ENCODE measurements at places on chromosomes 2 and 18.

- DNase-seq, result no peak
Measured at GRCh38 chr2:233850745-233851144, 3.6 kb downstream of the HJURP start.

DNA sequence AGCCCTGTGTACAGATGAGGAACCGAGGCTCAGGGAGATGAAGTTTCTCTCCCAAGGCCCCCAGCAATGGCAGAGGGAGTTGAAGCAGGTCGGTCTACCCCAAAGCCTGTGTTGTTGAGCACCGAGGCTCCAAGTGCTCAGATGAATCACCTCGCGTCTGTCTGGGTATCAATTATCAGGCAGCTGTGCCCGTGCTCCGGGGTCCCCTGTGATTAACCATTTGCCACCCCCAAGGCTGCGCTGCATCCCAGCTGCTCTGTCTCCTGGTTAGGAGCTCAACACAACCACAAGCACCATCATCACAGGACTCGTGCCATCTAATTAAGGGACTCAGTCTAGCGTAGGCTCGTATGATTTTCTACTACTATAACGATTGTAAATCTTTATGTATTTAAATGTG lies 27.1 kb downstream of the LIPG start:
- no peak for DNase-seq

GRCh38 chr2:127355407-127356008 lies 32.3 kb downstream of the MAP3K2 start:
- no peak for DNase-seq

GRCh38 chr18:61831071-61831470 lies 61.7 kb downstream of the RNF152 start:
- DNase-seq, result no peak

GRCh38 chr2:176111309-176111663 lies 4.2 kb downstream of the HOXD11 start:
- DNase-seq, result no peak

GRCh38 chr2:200523158-200523557 lies 2.8 kb upstream of the SGO2 start:
- no peak for DNase-seq

DNA sequence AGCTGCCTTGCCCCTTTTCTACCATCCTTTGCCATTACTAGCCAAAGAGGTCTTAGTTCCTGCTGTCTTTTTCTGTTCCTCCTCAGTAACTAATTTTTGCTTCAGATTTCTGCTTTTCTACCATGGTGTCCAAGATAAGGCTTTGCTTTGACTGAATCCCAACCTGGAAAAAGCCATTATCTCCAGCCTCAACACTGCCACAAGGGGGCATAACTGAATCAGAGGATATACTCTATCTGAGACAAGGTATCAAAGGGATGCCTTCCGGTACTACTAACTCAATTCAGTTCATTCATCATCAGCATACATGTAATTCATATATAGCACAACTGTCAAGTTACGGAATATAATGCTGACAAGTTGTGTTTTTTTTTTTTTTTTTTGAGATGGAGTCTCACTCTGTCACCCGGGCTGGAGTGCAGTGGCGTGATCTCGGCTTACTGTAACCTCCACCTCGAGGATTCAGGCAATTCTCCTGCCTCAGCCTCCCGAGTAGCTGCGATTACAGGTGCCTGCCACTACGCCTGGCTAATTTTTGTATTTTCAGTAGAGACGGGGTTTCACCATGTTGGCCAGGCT lies 11.4 kb downstream of the OSGEPL1 start:
- no peak for DNase-seq

DNA sequence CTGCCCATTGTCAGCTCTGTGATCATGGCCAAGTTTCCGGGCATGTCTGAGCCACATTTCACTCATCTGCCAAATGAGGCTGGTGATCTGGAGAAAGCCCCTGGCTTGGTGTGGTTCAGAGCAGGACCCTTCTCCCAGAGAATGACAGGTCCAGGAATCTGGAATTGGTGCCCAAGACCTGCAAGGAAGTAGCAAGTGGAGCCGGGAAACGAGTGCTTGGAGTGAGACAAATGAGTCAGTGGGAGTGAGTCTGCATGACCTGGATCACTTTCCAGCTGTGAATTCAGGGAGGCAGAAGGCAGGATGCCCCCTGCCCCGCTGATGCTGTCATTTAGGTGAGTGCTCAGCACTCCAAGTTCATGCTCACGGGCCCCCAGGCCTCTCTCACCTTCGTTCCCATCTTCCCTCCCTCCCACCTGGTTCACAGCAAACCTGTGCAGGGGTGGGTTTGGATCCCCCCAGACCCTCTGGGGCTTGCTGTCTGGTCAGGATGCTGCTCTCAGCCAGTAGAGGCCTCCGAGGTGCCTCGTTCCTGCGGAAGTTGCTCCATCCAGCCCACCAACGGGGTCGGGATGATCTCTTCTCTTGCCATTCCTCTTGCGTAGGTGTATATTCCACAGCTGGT lies 104.4 kb downstream of the INHBB start:
- DNase-seq, result no peak

GRCh38 chr2:233208382-233209116 lies 42.9 kb upstream of the ATG16L1 start:
- no peak for DNase-seq

GRCh38 chr18:67794521-67794920 lies 278.0 kb upstream of the DSEL start:
- no peak for DNase-seq

DNA sequence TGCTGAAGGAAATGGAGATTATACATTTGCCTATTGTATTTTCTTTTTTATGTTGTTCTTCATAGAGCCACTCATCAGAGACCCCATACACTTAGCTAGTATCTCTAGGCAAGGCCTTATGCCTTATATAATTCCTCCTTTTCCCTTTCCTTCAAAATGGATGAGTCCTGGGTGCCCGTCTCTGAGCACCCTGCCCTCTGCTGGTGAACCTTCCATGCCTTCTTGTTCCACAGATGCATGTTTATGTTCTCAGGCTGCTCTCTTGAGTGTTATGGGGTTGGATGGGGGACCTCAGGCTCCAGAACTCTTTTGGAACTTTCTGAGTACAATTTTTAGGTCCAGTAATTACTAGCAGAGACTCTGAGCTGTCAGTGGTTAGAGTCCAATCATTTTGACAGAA lies 368.6 kb upstream of the SPRED2 start:
- DNase-seq, result no peak

DNA sequence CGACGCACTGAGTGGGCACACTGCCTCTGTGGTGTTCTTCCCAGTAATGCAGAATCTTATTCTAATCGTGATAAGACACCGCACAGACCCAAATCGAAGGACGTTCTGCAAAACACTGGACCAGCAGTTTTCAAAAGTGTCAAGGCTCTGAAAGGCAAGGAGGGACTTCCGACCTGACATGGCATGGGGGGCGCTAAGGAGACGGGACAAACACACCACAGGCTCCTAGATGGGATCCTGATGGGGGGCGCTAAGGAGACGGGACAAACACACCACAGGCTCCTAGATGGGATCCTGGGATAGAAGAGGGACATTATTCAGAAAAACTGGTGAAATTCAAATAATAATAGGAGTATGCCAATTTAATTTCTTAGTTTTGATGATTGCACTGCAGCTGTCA lies 191.4 kb downstream of the LDLRAD4 start:
- DNase-seq, result no peak

GRCh38 chr18:14978962-14979535 lies 231.1 kb downstream of the ANKRD30B start:
- no peak for DNase-seq

- no peak for DNase-seq
Measured at GRCh38 chr18:27778441-27778840, 398.5 kb downstream of the CDH2 start.

DNA sequence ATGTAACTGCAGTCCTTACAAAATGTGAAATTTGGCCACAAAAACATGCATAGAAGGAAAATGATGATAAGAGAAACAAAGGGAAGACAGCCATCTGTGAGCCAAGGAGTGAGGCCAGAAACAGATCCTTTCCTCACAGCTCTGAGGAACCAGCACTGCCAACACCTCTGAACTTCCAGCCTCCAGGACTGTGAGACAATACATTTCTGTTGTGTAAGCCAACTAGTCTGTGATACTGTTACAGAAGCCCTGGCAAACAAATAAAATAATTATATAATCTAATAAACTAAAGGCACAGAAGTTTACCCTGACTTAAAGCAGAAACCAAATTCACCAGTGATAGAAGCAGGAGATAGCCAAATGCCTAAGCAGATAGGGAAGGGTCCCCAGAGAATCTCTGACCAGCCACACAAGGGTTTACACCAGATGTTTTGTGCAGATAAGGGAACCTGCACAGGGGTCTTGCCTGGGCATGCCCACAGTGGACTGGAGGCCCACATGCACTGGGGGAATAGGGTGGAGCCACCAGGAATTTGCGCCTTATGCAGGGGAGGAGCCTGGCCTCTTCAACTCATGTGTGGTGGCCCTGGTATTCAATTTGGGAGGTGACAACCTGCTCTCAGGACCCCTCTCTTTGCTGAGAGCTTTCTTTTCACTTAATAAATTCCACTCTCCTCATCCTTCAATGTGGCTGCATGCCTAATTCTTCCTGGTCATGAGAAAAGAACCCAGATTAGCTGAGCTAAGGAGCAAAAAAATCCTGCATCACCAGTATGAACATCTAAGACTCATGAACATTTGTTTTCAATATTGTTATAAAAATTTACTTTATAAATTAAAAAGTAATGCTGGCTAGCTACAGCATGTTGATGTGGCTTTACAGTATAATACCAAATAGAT lies 3.8 kb upstream of the GCC2 start:
- DNase-seq, result no peak

DNA sequence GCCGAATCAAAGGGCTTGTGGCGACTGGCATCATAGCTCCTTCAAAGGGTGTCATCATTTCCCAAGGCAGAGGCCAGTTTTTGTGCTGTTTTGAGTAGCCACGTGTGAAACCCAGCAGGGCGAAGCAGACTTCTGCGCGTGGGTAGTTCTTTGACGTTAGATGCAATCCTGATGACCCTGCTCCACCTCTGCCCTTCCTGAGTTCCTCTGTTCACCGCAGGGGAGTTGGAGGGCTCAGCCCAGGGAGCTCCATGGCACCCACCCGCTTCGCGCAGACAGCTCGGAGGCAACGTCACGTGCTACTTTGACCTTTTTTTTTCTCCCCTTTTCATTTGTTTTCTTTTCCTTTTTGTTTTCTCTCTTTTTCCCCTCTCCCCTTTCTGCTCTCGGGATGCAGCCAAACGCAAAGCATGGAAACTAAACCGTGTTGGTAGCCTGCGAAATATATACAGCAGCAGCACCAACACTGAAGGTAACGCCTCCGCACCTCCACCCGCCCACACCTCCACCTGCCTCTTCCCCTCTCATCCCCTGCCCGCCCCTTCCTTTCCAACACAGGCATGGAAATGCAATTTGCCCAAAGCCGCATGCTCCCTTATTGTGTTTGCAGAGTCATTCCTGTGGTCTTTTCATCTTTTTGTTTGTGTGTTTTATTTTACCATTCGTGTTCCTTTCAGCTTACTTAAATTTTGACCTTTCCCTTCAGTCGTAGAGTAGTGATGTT lies 153.6 kb downstream of the GBX2 start:
- no peak for DNase-seq

GRCh38 chr18:49344096-49344495 lies 116.3 kb downstream of the DYM start:
- DNase-seq, result no peak

GRCh38 chr2:163667064-163667887 lies 68.5 kb downstream of the FIGN start:
- no peak for DNase-seq

- no peak for DNase-seq
Measured at GRCh38 chr2:212265777-212266176, 272.8 kb downstream of the ERBB4 start.

- DNase-seq, result no peak
Measured at GRCh38 chr2:98710734-98711133, 20.2 kb downstream of the MGAT4A start.

DNA sequence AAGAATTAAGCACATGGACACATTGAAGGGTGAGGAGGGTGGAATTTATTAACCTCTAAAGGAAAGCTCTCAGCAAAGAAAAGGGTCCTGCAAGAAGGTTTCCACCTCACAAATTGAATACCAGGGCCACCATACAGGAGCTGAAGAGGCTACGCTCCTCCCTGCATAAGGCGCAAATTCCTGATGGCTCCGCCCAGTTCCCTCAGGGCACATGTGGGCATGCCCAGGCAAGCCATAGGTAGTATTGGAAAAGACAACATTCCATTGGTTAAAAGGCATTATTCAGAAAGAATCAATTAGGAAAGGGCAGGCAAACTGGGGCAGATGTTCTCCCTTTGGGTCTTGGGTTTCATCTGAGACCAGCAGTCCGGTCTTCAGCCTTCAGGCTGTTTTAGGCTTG lies 161.2 kb downstream of the PTPRM start:
- no peak for DNase-seq

GRCh38 chr2:197191940-197192322 lies 118.6 kb downstream of the ANKRD44 start:
- no peak for DNase-seq

DNA sequence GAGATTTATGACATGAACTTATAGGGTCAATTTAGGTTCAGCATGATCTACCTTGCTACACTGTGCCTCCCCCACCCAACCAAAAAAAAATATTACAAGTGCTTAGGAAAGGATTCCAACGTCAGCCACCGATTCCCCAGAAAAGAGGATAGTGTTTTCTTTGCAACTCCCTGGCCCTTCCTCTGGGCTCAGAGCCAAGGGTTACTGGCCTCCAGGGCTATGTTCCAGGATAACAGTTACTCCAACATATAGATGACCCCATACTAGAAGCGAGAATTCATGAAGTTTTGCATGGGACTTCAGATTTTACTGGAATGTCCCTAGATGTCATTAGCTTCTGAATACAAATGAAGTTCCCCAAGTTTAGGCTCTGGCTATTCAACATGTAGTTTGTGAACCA lies 172.1 kb downstream of the UPP2 start:
- DNase-seq, result no peak

DNA sequence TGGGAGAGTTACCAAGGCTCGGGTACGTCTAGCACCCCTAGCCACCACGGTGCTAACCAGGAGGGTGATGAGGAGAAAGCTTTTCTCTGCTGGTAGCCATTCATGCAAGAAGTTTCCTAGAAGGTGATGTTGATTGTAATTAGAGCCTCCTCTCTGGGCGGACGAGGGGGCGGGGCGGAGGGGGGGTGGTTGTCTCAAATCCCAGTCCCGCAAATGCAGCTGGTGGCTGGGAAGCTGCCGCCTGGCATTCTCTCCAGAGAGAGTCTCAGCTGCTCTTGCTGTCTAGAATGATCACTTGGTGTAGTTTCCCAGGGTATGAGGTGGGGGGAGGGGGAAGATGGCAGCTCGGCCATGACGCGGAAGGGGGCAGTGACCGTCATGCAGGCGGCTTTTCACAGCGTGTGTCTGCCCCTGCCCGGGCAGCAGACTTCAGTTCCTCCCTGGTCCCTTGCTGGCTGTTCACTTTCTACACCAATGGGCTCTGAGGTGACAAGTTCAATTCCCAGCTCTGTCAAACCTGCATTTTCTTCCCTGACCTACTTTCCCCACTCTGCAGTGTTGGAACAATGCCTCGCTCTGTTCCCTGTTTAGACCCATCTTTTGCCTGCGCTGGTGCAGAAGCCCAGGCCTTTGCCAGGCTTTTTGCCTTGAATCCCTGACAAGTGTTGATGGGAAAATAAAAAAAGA lies 61.5 kb upstream of the KLF7 start:
- DNase-seq, result no peak
